CD4-positive, CD25-positive, alpha-beta regulatory T cell (primary cell): ENCODE measurements at places on chromosomes 12 and 14. TPM values are rescaled to one million over a fixed set of nuclear protein-coding genes. Genes with fewer than 3 reads are reported as not detected.
A peak's percentile ranks its signal among the peaks of the same experiment; 100 is the strongest.

GRCh38 chr12:69509904-69510827, 40.0 kb downstream of the FRS2 start:
- H3K36me3 ChIP-seq = no peaks in the 10 kb centered on the region
- peaks cover 6% of the 10 kb centered on the region for H3K4me1 ChIP-seq
- H3K4me3 ChIP-seq = no peak overlapping the region
- no peak for DNase-seq
- H3K27me3 ChIP-seq = no peaks in the 10 kb centered on the region

- H3K4me1 ChIP-seq = peaks cover 37% of the 10 kb centered on the region
- DNase-seq = no peak
- no peak within 1 kb of the TSS for H3K4me3 ChIP-seq
- no peaks in the 10 kb centered on the region for H3K36me3 ChIP-seq
Observed at GRCh38 chr14:24367514-24368211, at the start of gene NFATC4. TSS of gene NFATC4 (plus strand) at chr14:24368184. CDS start at chr14:24368341, 157 bp downstream.

Gene INHBC
- total RNA-seq = not detected

GRCh38 chr12:27696864-27697564, 767 bp downstream of the REP15 start:
- H3K27ac ChIP-seq = no peak overlapping the region
- H3K36me3 ChIP-seq = no peaks in the 10 kb centered on the region
- no peaks in the 10 kb centered on the region for H3K4me1 ChIP-seq
- peaks cover 4% of the 10 kb centered on the region for H3K27me3 ChIP-seq

Gene RD3L
- not detected for total RNA-seq

DNA sequence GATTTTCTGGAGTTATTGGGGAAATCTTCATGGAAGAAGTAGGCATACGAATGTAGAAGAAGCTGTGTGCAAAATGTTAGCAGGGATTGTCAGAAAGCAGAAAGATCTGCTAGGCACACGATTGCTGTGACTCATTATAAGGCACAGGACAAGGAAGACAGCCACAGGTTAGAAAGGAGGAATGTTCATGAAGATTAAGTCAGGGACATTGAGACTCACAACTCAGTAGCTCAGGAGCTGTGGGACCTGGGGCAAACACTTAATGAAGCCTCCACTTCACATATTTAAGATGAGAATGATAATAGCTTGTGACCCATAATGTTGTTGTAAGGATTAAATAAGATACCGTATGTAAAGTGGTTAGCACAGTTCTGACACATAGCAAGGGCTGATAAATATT, 26.6 kb upstream of the RTRAF start:
- peak overlapping the region; percentile 55 for H3K27ac ChIP-seq
- H3K4me3 ChIP-seq = peak overlapping the region; percentile 33
- peaks cover 49% of the 10 kb centered on the region for H3K36me3 ChIP-seq
- no peak for DNase-seq
- H3K4me1 ChIP-seq = peaks cover 16% of the 10 kb centered on the region

Gene MAP3K12
- 31.5 TPM for total RNA-seq

GRCh38 chr12:49346659-49347310, at the start of gene DNAJC22:
TSS of gene DNAJC22 (plus strand) at chr12:49346888. CDS start at chr12:49348873, 1,985 bp downstream.
- no peak within 1 kb of the TSS for H3K27ac ChIP-seq
- peaks cover 45% of the 10 kb centered on the region for H3K27me3 ChIP-seq
- peak; percentile 48 for DNase-seq
- no peaks in the 10 kb centered on the region for H3K36me3 ChIP-seq
- H3K4me3 ChIP-seq = peak within 1 kb of the TSS; percentile 58

DNA sequence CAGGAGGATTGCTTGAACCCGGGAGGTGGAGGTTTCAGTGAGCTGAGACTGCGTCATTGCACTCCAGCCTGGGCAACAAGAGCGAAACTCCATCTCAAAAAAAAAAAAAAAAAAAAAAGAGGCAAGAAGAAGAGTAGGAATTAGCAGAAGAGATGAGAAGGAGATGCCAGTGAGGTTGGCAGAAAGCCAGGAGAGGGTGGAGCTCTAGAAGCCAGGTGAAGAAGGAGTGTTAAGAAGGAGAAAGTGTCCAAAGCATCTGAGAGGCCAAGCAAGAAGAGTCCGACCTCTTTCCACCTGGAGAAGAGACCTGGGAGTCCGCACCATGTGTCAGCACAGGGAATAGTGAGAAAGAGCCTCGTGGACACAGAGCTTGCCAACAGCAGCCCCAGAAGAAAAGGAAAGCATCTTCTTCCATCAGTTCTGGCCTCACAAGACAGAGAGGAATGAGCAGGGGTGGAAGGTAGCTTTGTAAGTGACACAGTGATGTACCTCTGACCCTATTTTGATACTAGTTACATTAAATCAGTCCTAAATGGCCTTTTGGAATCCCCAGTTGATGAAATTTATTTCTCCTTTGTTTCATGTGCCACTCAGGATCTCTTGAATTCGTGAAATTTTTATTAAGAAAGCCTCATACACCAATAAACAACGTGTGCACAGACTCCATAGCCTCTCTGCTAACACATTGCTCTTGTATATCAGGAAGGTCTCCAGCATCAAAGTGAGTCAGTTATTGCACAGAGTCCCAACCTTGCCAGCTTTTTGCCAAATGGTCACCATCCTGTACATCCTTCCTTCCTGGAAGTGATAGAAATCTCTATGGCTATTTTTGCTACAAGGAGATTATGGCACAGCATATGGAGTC, 70.6 kb downstream of the SAMD4A start:
- no peak for DNase-seq
- no peaks in the 10 kb centered on the region for H3K36me3 ChIP-seq
- H3K4me3 ChIP-seq = no peak overlapping the region
- no peaks in the 10 kb centered on the region for H3K4me1 ChIP-seq

Gene C1S
- total RNA-seq = 5.7 TPM

Gene BEGAIN
- total RNA-seq = 1.3 TPM

Gene C12orf54
- total RNA-seq = not detected

DNA sequence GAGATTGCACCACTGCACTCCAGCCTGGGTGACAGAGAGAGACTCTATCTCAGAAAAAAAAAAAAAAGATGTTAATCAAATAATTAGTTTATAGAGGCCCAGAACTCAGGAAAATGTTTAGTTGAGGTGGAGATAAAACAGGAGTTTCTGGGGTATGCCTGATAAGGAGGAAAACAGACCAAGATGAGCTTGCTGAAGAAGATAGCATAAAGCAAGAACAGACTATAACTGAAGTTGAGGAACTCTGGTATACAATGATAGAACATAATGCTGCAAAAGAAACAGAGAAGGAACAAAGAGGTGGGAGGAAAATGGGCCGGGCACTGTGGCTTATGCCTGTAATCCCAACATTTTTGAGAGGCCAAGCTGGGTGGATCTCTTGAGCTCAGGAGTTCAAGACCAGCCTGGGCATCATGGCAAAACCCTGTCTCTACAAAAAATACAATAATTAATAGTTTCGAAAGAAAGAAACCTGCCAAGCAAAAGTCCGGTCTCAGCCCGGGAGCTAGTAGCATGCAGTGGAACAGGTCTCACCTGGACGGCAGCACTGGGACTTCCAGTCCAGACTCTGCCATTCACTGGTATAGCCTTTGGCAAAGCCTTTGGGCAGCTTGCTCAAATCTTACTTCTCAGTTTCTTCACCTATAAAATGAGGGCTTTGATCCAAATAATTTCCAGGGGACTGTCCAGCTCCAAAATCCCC, 25.4 kb downstream of the SLC35E3 start:
- H3K27me3 ChIP-seq = no peaks in the 10 kb centered on the region
- H3K4me3 ChIP-seq = no peak overlapping the region
- peaks cover 6% of the 10 kb centered on the region for H3K4me1 ChIP-seq
- no peak for DNase-seq
- H3K27ac ChIP-seq = no peak overlapping the region

DNA sequence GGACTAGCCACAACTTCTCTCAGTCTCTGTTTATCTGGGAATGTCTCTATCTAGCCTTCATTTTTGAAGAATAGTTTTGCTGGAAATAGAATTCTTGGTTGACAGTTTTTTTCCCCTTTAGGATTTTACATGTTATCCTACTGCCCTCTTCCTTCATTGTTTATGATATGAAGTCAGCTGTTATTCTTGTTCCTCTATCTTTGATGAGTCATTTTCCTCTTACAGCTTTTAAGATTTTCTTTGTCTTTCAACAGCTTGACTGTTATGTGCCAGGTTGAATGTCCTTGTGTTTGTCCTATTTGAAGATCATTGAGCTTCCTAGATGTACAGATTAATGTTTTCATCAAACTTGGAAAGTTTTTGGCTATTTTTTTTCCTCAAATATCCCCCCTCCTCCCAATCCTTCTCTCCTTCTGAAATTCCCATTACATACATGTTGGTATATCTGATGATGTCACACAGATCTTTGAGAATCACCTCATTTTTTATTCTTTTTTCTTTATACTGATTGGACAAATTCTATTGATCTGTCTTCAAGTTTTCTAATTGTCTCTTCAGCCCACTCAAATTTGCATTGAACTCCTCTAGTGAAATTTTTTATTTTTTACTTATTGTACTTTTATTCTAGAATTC, 4.5 kb upstream of the GOLGA5 start:
- no peak overlapping the region for H3K4me3 ChIP-seq
- no peaks in the 10 kb centered on the region for H3K27me3 ChIP-seq
- no peaks in the 10 kb centered on the region for H3K36me3 ChIP-seq
- H3K4me1 ChIP-seq = peaks cover under 1% of the 10 kb centered on the region
- DNase-seq = no peak
- H3K27ac ChIP-seq = no peak overlapping the region

DNA sequence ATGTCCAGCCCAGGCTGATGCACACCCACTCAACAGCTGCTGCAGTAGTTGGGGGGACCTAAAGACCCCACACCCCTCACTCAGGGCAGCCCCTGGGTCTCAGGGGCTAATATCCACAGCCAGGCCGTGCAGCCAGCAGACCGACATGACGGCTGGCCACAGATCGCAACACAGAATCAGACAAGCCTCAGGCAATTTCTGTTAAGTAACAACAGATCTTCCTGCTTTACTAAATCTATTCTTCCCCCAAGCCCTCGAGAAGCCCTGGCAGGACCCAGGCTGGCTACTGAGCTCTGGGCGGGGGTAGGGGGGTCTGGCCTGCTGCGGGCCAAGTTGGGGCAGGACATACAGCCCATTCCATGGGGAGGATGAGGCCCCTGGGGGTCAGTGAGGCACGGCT, 28.0 kb upstream of the NUDT14 start:
- DNase-seq = no peak
- no peak overlapping the region for H3K4me3 ChIP-seq
- H3K36me3 ChIP-seq = peaks cover 8% of the 10 kb centered on the region
- no peaks in the 10 kb centered on the region for H3K27me3 ChIP-seq

GRCh38 chr12:103698752-103699560, 111.9 kb downstream of the STAB2 start:
- H3K36me3 ChIP-seq = no peaks in the 10 kb centered on the region
- DNase-seq = no peak
- H3K27ac ChIP-seq = no peak overlapping the region
- no peak overlapping the region for H3K4me3 ChIP-seq
- H3K4me1 ChIP-seq = no peaks in the 10 kb centered on the region

Gene LRRC10
- not detected for total RNA-seq

Gene PPP1R36
- total RNA-seq = not detected

GRCh38 chr12:26233631-26234030, 38.3 kb downstream of the SSPN start:
- H3K4me3 ChIP-seq = no peak overlapping the region
- no peak for DNase-seq
- no peak overlapping the region for H3K27ac ChIP-seq
- H3K36me3 ChIP-seq = no peaks in the 10 kb centered on the region

DNA sequence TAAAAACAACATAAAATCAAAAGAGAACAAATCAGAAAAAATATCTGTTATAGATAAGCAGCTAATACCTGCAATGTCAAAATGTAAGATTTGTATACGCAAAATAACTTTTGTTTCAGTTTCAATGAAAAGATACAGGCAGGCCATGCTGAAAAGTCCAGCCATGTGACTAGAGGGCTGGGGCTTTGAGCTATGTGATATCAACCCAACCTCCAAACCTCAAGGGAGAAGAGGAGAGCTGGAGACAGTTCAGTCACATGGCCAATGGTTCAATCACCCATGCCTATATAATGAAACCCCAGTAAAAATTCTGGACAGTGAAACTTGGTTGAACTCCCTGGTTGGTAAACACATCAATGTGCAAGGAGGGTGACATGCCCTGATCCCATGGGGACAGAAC, 5.3 kb downstream of the COX16 start:
- DNase-seq = no peak
- no peak overlapping the region for H3K4me3 ChIP-seq
- H3K27me3 ChIP-seq = no peaks in the 10 kb centered on the region
- no peak overlapping the region for H3K27ac ChIP-seq
- H3K4me1 ChIP-seq = peaks cover 17% of the 10 kb centered on the region

DNA sequence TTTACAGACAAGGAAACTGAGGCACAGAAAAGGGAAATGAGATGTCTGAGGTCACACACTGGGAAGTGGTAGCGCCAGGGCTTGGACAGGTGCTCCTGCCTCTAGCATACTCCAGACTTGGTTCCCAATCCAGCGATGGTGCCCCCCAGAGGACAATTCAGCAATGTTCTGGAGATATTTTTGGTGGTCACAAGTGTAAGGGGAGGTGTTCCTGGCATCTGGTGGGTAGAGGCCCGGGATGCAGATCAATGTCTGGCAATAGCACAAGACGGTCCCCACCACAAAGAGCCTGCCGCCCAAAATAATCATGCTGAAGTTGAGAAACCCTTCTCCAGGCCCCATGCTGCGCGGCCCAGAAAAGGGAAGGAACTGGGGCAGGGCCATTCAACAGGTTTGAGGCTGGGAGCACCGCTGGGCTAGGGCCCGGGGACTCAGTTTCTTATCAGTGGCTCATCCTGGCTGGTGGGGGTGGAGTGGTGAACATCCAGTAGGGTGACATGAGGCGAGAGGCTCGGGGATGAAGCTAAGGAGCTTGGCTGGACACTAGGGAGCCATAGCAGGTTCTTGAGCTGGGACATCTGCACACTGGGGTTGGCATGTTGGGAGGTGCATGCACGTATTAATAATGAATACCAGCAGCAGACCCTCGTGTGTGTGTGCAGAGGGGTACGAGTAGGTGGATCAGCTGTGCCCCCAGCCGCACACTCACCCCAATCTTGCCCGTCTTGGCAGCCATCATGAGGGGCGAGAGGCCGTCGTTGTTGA, 35.1 kb downstream of the TRPV4 start:
- H3K27ac ChIP-seq = no peak overlapping the region
- no peak for DNase-seq
- H3K4me1 ChIP-seq = no peaks in the 10 kb centered on the region
- H3K4me3 ChIP-seq = no peak overlapping the region

GRCh38 chr14:102295270-102295669, 9.7 kb downstream of the MOK start:
- H3K27me3 ChIP-seq = no peaks in the 10 kb centered on the region
- H3K4me1 ChIP-seq = no peaks in the 10 kb centered on the region

- no peak overlapping the region for H3K4me3 ChIP-seq
- no peaks in the 10 kb centered on the region for H3K27me3 ChIP-seq
- no peaks in the 10 kb centered on the region for H3K4me1 ChIP-seq
- H3K27ac ChIP-seq = no peak overlapping the region
Observed at GRCh38 chr14:79342942-79343341, 868.4 kb downstream of the DIO2 start.

Gene KRT77
- total RNA-seq = not detected

GRCh38 chr14:90060312-90060964, 1.4 kb upstream of the KCNK13 start:
- no peak overlapping the region for H3K27ac ChIP-seq
- peak; percentile 29 for DNase-seq
- no peaks in the 10 kb centered on the region for H3K36me3 ChIP-seq
- H3K4me1 ChIP-seq = peaks cover 29% of the 10 kb centered on the region

- DNase-seq = no peak
- H3K4me3 ChIP-seq = no peak overlapping the region
- no peaks in the 10 kb centered on the region for H3K4me1 ChIP-seq
- no peak overlapping the region for H3K27ac ChIP-seq
Observed at GRCh38 chr14:99879401-99880295, 86.4 kb downstream of the EML1 start.

Gene GLRX5
- total RNA-seq = 18.1 TPM

Gene TMEM117
- total RNA-seq = 4.7 TPM

GRCh38 chr12:121717041-121717699, 4.6 kb downstream of the TMEM120B start:
- no peak overlapping the region for H3K4me3 ChIP-seq
- no peaks in the 10 kb centered on the region for H3K36me3 ChIP-seq
- no peaks in the 10 kb centered on the region for H3K27me3 ChIP-seq
- DNase-seq = no peak
- H3K27ac ChIP-seq = no peak overlapping the region
